ENCODE measurements at places on chromosomes 2 and 18.

- DNase-seq = no peak
Observed at GRCh38 chr2:215537611-215538010, 101.7 kb upstream of the FN1 start.

DNA sequence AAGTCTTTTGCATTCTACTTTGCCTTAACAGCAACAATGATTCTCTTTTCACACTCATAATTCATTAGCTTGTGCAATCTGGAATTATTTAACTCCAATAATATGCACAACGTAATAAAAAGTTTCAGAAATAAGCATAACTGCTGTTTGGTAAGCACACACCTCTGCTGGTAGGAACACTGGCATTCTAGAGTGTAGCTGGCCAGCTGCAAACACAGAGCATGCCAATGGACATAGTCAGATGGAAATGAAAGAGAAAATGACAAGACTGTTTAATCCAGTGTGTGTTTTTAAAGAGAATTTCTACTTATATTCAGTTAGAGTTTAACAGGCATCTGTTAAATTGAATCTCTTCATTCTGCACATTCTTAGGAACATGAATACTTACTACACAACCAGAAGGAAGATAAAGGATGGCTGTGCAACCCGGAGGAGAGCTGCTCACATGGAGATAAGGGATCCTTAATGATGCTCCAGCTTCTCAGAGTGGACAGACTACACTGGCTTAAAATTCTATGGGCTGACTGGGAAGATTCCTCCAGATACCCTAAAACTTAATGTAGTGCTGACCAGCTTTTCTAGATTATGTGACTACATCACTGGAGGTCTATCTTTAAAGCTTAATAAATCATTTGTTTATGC lies 94.6 kb upstream of the CHAC2 start:
- DNase-seq = no peak

DNA sequence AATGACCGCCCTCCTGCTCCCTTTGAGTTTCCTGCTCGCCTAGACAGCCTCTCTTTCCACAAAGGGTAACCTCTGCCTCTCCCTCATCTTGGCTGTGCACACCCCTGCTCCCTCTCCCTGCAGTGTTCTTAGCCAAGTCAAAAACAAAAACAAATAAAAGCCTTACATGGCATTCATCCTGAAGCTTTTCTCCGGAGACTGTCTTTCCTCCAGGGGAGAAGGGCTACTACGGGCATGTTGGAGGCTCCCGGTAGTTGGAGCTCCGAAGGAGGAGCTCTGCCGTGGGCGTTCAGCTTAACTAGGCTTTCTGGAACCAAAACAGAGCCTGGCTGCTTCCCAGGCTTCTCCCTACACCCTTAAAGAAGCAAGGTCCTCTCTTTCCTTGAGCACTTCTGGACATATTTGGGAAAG lies 104.2 kb downstream of the TPGS2 start:
- no peak for DNase-seq

- DNase-seq = no peak
Observed at GRCh38 chr2:109447776-109448175, 166.0 kb downstream of the SEPTIN10 start.

DNA sequence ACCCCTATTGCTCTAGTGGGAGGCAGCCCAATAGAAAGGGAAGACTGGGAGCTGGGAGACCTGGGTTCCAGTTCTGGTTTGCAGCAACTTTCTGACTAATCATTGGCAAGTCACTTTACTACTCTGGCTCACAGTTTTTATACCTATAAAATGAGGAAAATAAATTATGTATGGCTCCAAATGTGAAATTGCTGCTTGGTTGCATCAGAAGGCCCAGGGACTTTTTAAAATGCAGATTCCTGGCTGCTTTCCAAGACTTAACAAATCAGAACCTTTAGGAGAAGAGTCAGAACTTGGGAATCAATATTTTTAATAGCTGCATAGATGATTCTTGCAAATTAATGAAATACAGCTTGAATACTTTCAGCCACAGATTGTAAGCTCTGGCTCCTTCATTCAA lies 943.9 kb downstream of the EPHA4 start:
- DNase-seq = no peak

GRCh38 chr2:9634133-9634532 lies 3.3 kb upstream of the YWHAQ start:
- DNase-seq = no peak

GRCh38 chr2:235614900-235615712 lies 121.3 kb downstream of the AGAP1 start:
- DNase-seq = no peak

- DNase-seq = peak; percentile 31
Observed at GRCh38 chr2:175414882-175415487, 233.5 kb upstream of the ATP5MC3 start.

DNA sequence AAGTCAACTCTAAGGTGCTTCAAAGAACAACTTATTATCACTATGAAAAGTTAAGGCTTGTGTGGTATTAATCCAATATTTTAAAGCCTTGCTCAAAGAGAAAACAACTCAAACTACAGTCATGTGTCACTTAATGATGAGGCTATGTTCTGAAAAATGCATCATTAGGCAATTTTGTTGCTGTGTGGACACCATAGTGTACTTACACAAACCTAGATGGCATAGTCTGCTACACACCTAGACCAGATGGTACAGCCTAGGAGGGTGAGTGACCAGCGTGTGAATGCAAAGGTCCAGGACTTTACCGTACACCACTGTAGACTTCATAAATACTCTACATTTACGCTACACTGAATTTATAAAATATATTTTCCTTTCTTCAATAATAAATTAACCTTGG lies 3.0 kb downstream of the MBOAT2 start:
- no peak for DNase-seq

DNA sequence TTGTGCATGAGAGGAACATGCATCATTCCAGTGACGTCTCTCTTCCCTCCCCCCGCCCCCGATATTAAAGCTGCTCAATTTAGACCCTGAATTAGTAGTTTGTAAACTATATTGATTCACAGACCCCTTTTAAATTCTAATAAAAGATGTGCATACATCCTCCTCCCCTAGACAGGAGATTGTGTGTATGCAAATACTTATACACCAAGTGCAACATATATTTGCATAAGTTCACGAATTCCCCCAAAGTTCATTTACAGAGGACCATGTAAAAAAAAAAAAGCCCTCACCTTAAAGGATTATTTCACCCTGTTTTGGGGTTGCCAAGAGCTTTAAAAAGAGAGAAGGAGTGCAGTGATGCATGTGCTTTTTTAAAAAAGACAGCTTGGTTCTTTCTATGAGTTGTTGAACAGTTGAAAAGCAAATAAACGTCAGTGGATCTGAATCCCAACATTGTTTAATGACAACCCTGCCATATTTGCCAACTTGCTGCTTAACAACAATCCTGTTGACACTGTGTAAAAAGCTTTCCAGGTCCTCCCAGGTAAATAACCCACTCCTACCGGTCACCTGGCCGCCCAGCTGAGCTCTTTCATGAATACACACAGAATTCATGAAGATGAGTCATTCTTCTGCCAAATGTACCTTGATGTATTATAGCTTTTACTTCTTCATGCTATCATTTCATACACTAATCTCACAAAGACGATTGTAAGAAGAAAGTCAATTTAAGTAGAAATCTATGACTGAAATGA lies 211.5 kb downstream of the IKZF2 start:
- no peak for DNase-seq

GRCh38 chr18:35005963-35006577 lies 35.1 kb upstream of the MAPRE2 start:
- DNase-seq = peak; percentile 31

DNA sequence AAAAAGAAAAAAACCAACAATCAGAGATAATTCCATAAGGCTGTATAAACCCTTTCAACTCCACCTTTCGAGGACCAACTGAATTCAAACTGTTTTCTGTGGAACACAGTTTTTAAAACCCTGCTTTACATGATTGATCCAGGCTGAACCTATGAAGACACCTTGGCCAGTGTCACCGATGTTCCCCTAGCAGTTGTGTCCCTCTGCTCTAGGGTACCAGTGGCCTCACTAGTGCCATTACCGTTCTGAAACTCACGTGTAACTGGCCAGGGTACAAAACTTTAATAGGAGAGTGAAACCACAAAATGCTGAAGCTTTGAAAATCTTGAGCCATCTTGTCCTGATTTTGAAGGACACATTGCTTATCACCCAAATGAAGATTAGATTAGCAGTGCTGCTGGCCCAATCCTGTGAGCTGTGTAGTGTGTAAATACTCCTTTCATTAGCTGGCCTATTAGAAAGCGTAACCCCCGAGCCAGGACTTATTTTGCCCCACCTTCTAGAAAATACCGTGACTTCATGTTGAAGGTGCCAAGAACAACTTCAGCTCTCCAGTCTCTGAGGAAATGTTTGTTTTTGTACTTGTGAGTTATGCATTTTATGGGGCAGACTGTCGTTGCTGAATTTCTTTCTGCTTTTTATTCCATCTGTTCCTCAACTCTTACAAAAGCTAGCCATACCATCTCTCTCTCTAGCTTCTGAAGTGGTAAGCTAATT lies 147.8 kb upstream of the MAP3K20 start:
- peak; percentile 28 for DNase-seq

- DNase-seq = no peak
Observed at GRCh38 chr2:143611336-143611735, 482.1 kb downstream of the ARHGAP15 start.

DNA sequence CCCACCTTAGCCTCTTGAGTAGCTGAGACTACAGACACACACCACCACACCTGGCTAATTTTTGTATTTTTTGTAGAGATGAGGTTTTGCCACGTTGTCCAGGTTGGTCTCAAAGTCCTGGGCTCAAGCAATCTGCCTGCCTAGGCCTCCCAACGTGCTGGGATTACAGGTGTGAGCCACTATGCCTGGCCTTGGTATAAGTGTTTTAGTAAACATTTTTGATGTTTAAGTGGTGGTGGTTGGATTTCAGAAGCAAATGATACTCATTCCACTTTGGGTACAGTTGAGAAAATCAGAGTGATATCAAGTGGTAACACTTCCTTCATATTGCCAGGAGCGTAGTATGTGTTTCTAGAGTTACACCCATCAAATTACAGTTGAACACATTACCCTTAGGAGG lies 25.4 kb downstream of the ACADL start:
- DNase-seq = no peak

GRCh38 chr2:197804758-197805714 lies 643 bp downstream of the PLCL1 start:
- DNase-seq = peak; percentile 81

GRCh38 chr2:65158557-65158956 lies 28.7 kb upstream of the RAB1A start:
- DNase-seq = no peak

GRCh38 chr2:218249691-218250090 lies 11.1 kb upstream of the GPBAR1 start:
- DNase-seq = no peak

- no peak for DNase-seq
Observed at GRCh38 chr2:168182550-168183249, 64.7 kb downstream of the STK39 start.

- no peak for DNase-seq
Observed at GRCh38 chr2:69099541-69099940, 86.6 kb downstream of the ANTXR1 start.

DNA sequence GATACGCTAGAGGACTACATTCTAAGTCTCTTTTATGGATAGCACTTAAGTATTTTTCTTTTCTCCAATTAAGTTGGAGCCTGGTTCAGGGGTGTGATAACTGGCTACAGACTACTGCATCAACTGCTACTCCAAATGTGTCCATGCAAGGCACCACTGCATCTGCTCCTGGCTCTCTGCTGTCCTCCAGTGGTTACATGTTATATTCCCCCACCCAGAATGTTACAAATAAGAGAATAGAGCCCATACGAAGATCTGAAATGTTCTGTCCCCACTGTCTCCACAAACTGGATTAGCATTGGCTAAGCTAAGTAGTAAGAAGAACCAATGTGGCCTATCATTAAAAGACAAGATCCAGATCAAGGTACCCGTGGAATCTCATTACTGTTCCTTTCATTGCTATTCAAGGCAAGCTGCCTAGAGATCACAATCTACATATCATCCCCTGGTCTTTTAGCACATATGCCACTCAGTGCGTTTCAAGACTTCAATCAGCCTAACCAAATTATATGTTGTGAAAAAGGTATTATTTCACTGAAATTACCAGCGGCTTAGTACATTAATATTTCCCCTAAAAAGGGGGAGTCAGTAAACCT lies 308.3 kb upstream of the SLC8A1 start:
- no peak for DNase-seq

- DNase-seq = no peak
Observed at GRCh38 chr2:201660293-201660895, 17.1 kb upstream of the TMEM237 start.

GRCh38 chr18:77393519-77393918 lies 143.9 kb downstream of the GALR1 start:
- no peak for DNase-seq

DNA sequence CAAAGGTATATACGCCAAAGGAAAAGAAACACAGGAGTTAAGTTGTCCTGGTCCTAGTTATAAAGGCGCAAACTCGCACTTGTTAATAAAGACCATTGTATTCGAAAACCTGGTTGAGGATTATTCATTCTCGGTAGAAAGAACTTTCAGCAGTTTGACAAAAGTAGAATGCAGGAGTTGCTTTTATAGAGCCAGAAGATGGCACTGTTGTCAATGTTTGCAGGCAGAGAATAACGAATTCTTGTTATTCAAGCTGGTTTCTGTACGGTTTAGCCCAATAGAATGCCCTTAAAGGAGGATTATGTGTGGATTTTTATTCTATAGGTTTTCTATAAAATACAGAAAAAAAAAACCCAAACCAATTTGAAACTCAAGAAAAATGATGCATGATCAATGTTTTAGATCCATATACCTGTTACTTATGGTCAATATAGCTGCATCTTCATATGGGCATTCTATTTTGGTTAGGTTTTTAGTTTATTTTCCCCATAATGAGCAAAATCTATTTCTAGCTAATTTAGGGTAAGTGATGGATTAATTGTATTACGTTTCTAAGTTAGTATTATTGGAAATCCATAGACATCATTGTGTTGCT lies 510.3 kb downstream of the PLCL1 start:
- no peak for DNase-seq

- peak; percentile 39 for DNase-seq
Observed at GRCh38 chr2:24049485-24050021, at the start of gene FKBP1B. Gene FKBP1B (plus strand): TSS chr2:24049741. CDS start chr2:24049850, 109 bp downstream.

DNA sequence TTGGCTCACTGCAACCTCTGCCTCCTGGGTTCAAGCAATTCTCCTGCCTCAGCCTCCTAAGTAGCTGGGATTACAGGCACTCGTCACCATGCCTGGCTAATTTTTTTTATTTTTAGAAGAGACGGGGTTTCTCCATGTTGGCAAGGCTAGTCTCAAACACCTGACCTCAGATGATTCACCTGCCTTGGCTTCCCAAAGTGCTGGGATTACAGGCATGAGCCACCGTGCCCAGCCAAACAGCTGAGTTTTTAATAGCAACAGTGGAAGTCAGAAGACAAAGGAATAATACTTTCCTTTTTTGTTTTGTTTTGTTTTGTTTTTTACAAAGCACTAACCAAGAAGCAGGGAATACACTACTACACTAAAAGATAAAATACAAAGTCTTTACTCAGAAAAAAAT lies 16.9 kb downstream of the GPR75 start:
- DNase-seq = no peak

DNA sequence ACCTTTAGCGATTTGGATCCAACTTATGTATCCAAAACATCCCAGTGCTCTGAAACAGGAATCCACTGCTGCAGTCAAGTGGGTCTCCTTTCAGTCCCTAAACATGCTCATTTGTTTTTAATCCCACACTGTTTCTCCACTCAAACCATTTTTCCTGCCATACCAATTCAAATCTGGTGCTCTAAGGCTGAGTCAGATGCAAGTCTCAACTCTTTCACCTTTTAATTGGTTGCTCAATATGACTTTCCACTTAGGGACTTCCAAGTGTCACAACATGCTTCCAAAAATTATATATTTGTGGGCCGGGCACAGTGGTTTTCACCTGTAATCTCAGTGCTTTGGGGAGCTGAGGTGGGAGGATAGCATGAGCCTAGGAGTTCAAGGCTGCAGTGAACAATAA lies 113.4 kb upstream of the TANK start:
- no peak for DNase-seq

GRCh38 chr18:79901665-79902064 lies 49.8 kb downstream of the SLC66A2 start:
- DNase-seq = no peak
